ENCODE measurements at places on chromosomes 1 and 21.

- no peak for DNase-seq
Measured at GRCh38 chr1:244155661-244156060, 104.6 kb downstream of the ZBTB18 start.

DNA sequence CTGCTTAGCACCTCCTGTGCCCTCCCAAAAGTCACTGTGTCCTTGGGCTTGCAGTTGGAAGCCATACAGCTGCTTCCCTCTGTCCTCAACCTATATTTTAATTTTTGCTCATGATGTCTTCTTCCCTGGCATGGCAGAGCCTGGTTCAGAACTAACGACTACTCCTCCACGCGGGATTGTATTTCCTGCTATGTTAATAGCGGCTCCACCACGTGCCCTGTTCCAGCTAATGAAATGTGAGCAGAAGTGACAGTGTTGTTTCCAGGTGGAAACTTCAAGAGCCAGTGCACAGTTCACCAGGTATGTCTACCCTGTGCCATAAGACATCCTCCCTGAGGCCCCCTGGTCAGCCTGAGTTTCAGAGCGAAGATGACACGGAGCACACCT lies 52.1 kb downstream of the DHRS3 start:
- no peak for DNase-seq

DNA sequence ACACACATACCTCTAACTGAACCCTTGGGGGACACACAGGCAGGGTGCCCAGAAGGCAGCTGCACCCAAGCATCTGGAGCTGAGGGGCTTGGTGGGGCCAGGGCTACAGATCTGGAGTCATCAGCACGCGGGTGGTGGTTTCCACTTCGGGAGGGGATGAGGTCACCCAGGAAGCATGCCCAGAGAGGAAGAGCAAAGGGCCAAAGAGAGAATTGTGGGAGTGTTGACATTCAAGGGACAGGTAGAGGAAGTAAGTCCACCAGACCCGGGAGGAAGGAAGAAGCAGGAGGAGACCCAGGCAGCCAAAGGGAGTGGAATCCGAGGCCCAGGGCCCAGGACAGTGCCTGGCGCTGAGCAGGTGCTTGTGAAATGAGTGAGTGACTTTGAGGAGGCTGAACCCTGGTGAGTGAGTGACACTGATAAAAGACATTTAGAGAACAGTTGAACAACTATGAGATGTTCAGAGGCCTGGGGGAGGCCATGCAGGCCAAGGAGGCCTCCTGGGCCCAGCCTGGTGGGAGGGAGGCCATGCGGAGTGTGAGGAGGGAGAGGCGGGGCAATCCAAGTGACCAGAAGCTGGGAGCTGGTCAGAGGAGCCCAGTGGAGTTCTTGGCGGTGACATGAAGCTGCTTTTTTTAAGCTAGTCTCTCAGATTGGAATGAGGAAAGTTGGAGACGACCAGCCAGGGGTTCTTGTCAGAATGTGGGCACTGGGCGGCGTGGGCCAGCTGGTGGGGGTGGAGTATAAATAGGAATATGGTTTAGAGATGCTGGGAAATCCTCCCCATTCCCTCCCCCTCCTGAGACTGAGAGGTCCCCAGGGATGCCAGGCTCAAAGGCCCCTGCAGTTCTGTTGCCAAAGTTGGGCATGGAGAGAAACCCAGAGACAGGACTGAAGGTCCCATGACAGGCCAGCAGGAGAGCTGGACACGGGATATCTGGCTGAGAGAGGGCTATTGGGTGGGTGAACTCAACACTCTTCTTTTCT lies 7.9 kb downstream of the CDK18 start:
- DNase-seq = no peak

GRCh38 chr21:32534113-32534512 lies 51.2 kb downstream of the TCP10L start:
- DNase-seq = no peak
